Activated naive CD8-positive, alpha-beta T cell treated with anti-CD3 and anti-CD28 coated beads for 36 hours (primary cell): ENCODE measurements at places on chromosomes 7 and 10.

- no peak for DNase-seq
Measured at GRCh38 chr7:43771128-43771527, 12.6 kb downstream of the BLVRA start.

DNA sequence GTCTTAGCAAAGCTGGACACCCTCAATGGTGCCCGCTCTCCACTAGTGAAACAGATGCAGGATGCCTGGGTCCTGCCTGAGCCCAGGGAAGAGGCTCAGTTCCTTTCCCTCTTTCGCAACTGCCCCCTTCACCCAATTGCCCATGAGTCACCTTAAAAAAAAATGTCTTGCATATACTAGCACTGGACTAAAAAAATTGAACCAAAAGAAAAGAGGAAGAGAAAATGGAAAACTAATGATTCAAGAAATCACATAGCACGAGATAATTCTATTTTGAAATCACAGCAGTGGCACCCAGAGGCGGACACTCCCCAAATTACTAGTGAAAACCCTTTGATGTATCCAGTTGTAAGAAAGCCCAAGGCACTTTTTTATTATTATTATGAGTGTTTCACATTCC lies 972.5 kb downstream of the LRMDA start:
- DNase-seq: no peak

DNA sequence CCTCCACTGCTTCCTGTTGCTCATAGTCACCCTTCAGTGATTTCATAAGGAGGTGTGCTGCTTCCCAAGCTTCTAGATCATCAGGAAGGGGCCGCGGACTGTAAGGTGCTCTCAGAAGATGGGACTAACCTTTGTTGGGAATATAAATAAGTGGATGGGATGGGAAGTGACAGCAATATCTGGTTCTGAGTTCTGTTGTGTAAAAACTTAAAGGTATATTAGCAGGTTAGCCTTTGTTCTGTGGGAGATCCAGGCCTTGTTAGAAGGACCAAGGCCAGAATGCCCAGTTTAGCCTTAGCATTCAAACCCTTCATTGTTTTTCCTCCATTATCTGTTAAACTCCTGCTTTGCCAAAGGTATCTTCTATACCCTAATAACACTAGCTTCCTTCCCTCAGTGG lies 12.4 kb downstream of the BUB3 start:
- no peak for DNase-seq

GRCh38 chr7:124758327-124758726 lies 7.3 kb downstream of the GPR37 start:
- DNase-seq: no peak

DNA sequence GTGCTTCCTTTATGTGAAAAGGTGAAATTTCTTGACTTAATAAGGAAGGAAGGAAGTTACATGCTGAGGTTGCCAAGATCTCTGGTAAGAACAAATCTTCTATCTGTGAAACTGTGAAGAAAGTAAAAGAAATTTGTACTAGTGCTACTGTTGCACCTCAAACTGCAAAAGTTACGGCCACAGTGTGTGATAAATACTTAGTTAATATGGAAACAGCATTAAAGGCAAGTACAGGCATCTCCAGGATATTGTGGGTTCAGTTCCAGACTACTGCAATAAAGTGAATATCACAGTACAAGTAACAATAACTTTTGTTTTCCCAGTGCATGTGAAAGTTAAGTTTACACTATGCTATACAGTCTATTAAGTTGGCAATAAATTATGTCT lies 22.8 kb upstream of the ZNF282 start:
- DNase-seq: no peak

DNA sequence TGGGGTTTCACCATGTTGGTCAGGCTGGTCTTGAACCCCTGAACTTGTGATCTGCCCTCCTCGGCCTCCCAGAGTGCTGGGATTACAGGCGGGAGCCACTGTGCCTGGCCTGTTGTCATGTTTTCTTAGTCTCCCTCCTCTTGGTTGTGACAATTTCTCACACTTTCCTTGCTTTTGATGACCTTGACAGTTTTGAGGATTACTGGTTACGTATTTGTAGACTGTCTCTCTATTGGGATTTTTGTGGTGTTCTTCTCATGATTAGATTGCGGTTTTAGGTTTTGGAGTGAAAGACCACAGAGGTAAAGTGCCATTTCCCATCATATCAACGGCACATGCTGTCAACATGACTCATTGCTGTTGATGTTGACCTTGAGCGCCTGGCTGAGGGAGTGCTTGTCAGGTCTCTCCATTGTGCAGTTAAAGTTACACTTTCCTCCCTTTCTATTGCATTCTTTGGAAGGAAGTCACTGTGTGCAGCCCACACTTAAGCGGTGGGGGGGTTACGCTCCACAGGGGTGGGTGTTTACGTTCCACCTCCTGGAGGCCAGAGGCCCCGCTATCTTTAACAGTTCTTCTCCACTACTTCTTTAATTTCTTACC lies 10.8 kb downstream of the NEURL1 start:
- DNase-seq: peak; percentile 52

GRCh38 chr7:1603346-1604225 lies 33.8 kb upstream of the PSMG3 start:
- DNase-seq: no peak

DNA sequence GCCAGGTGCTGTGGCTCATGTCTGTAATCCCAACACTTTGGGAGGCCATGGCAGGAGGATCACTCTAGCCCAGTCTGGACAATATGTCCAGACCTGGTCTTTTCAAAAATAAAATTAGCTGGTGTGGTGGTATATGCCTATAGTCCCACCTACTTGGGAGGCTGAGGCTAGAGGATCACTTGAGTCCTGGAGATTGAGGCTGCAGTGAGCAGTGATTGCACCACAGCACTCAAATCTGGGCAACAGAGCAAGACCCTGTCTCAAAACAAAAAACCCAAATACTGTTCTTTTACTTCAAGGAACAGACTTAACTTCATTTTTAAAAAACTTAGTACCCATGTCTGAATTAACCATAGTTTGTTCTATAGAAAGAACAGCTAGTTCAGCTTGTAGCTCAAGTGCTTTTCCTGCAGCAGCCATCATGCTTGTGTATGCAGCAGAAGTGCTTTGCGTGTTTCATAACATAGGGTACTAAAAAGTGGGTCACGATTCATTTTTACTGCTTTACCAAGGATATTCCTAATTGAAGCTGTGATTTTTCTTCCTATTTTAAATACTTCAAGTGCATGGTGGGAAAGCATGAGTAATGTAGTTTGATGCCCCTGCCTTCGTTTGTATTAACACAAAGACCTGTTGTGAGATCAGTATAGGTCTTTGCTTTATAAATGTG lies 5.9 kb downstream of the EIF4H start:
- no peak for DNase-seq

- DNase-seq: no peak
Measured at GRCh38 chr10:89591111-89591795, 53.8 kb downstream of the PANK1 start.

DNA sequence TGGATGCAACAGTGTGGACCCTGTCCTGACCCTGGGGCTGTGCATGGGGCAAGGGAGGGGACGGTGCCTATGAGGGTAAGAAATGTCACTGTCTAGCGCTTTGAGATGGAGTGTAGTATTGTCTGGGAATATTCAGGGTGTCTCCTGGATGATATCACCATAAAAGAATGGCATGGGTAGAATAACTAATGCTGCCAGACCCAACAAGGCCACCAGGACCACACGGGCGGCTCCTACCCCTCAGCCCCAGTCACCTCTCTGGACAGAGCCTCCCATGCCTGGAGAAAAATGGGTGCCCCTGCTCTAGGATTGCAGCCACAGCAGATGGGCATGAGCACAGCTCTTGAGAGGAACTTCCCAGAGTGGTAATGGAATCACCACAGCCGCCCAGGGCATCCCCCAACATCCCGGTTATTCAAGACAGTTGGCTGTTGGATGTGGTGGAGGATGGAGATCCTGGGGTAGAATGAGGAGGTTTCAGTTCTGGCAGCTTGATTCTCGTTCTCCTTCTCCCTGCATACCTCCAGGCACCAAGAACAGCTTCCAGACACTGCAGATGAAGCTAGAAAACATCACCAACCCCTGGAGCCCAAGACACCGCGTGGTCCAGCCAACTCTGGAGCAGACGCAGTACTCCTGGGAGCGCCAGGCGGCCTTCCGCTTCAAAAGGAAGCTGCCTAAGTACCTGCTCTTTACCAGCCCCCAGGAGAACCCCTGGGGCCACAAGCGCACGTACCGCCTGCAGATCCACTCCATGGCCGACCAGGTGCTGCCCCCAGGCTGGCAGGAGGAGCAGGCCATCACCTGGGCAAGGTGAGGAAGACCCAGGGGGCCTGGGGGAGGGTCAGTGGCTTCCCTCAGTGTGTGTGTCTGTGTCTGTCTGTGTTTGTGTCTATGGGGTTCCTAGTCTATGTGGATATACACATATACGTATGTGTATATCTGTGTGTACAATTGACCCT lies 6.2 kb downstream of the AOC1 start:
- no peak for DNase-seq

- DNase-seq: peak; percentile 20
Measured at GRCh38 chr7:105003275-105003674, 10.7 kb upstream of the KMT2E start.

DNA sequence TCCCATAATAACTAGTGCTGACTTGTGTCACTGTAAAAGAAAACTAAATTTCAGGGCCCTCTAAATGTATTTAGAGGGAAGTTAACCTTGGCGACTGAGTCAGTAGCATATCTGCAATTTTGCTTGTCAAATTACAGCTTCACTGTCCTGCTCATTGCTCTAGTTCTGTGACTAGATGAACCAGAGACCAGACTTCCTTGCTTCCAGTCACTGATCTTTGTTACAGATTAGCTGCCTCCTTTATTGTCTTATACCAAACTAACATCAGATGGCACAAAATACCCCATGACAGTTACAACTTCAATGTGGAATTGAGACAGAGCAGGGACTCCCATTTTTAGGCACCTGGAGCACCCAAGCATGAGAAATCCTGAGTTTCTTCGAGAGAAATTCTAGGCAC lies 79.9 kb upstream of the POM121L12 start:
- DNase-seq: no peak

DNA sequence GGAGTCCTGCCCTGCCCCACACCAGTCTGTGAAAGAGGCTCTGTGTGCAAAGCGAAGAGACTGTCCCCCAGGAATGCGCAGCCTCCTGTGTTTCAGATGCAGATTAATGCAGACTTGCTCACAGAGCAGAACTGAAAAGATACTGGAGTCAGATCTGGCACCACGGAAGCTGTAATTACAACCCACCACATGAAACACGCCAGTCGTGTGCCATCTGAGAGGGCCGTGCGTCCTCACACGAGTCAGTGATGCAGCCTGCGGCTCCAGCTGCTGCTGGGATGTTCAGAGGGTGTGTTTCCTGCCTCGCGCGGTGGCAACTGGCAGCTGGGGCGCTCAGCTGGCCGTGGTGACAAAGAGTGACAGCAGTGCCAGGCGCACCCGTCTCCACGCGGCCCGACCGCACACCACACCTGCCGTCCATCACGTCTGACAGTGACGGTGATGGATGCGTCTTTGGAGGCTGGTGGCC lies 50.0 kb downstream of the NKX6-2 start:
- no peak for DNase-seq

DNA sequence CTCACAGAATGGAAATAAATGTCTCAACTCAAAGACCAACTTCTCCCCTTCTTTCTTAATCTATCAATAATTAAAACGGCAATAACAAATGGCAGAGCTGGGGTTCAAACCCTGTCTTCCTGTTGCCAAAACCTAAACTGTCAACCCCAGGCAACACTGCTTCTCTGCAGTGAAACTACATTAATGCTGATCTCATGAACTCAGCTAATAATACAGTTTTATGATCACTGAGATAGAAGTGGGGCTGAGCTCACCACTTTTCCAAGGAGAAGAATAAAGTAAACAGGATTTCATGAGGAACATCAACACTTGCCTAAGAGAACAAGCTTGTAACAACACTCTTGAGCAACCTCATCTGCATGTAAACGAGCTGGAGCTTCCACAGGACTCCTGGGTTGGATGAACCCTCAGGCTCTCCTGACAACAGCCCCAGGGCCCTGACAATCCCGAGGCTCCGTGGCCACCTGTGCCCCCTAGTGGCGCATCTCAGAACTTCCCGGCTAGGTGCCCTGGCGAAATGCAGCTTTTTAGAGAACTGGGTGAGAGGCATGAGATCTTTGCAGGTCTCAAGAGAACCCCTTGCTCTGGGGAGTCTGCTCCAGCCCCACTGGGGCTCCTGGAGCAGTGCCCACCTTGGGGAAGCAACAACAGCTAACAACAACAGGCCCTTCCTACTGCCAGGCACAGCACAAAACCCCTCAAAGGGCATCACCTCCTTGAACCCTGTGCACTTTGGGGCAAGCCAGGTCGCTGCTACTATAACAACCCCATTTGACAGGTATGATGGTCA lies 169.3 kb downstream of the SH3PXD2A start:
- DNase-seq: peak; percentile 76

DNA sequence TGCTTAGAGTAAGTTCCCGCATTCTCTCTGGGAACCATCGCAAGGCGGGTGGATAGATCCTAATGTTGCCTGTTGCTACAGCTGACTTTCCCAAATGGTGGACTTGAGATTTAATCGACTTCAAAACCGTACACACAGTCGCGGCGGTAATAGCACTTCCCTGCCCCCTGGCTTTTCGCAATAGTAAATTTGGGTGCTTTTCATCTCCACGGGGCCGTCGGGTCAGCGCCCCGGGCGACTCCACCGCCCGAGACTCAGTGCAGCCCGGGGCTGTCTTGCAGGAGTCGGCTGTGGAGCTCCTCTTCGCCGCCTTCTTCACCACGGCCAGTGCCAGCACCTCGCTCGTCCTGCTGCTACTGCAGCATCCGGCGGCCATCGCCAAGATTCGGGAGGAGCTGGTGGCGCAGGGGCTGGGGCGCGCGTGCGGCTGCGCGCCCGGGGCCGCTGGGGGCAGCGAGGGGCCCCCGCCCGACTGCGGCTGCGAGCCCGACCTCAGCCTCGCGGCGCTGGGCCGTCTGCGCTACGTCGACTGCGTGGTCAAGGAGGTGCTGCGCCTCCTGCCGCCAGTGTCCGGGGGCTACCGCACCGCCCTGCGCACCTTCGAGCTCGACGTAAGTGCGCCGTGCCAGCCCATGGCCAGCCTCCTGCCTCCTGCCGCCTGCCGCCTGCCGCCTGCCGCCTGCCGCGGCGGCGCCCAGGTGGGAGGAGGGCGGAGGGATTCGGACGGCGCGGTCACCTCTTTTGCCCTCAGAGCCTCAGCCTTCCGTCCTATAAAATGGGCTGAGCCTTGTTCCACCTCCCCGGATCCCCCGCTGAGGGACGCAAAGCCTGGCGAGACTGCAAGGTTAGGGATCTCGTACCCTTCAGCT lies 5.3 kb downstream of the CYP26C1 start:
- DNase-seq: no peak

DNA sequence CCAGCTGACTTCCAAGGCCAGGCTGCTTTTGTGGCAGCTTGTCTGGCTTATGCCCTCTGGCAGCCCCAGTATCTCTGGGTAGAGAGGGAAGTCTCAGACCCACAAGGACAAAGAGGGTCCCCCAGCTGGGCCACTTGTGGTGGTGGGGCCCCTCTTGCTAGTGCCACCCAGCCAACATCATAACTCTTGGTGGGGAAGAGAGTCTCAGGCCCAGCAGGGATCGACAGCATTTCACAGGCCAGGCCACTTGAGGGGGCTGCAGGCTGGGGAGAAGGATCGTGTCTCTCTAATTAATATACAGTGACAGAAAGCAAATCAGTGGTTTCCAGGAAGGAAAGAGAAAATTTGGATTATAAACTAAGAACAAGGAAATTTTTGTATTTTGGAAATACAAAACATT lies 76.0 kb downstream of the TYW1B start:
- DNase-seq: no peak
